A549 treated with GW870086 at 1 μM for 4 hours (cell line): ENCODE measurements at places on chromosomes 7 and 10. TPM values are rescaled to one million over a fixed set of nuclear protein-coding genes. Genes with fewer than 3 reads are reported as not detected.

ANKRD22 gene
- 0.41 to 0.87 TPM (median 0.58 TPM) in 5 replicates for total RNA-seq

ELFN1 gene
- 0.22 to 0.38 TPM (median 0.38 TPM) in 5 replicates for total RNA-seq

TACC2 gene
- total RNA-seq: 76.2 to 94.9 TPM (median 91.9 TPM) in 5 replicates

CALML3 gene
- total RNA-seq: not detected in 5 replicates

NCAPG2 gene
- 30.9 to 41.6 TPM (median 37.8 TPM) in 5 replicates for total RNA-seq

CPXM2 gene
- total RNA-seq: not detected in 5 replicates

TDRD1 gene
- total RNA-seq: not detected in 5 replicates

DPY19L1 gene
- 37.1 to 53.4 TPM (median 49.0 TPM) in 5 replicates for total RNA-seq

CISD1 gene
- total RNA-seq: 38.2 to 58.1 TPM (median 55.6 TPM) in 5 replicates

CAV2 gene
- total RNA-seq: 150 to 178 TPM (median 177 TPM) in 5 replicates

GALNT17 gene
- not detected in 5 replicates for total RNA-seq

HABP2 gene
- total RNA-seq: 0.07 to 0.17 TPM (median 0.14 TPM) in 5 replicates

EEF1AKMT2 gene
- total RNA-seq: 15.6 to 21.8 TPM (median 18.2 TPM) in 5 replicates

TEX47 gene
- total RNA-seq: not detected in 5 replicates
